ENCODE measurements at places on chromosomes 13 and 19.
A peak's percentile ranks its signal among the peaks of the same experiment; 100 is the strongest.

DNA sequence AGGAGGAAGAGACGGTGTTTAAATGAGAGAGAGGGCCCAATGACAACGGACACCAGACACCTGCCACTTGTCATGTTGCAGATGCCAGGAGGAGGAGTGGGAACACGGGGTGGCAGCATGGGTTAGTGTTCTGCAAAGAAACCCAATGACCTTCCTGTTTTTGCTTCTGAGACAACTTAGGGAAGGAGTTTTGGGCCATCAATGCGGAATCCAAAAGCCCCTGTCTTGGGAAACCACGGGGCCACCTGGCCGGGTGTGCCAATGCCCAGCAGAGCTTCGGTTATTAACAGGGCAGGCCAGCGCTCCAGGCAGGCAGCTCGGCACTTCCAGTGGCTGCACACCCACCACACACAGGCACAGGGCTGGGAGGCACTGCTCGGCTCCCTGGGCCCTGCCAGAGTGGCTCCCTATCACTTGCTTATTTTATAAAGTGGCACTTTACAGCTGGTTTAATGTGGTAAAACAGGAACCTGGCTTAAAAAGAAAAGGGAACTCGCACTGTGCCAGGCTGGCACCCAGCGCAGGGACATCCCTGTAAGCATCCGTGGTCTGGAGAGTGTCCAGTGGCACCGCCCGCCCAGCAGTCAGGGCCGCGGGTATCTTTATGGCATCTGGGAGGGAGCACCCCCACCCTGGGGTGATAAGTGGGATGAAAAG lies 19.1 kb downstream of the ELL start:
- DNase-seq, result no peak

DNA sequence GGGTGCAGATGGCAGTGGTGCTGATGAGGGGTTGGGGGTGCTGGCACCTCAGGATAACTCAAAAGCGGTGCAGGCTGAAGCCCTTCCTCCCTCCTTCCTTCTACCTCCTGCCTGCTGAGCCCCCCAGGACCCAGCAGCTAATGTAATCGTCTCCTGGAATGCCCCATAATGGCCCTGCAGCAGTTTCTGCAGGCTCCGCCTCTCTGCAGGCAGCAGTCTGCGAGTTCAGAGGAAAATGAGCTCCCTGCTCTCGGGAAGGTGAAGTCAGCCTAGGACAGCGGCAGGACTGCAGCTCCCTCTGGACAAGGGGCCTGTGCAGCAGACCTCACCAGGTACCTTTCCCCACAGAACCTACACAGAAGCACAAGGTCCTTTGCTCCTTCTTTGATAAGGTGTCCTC lies 130.9 kb downstream of the ZDHHC20 start:
- DNase-seq, result no peak

- peak; percentile 85 for DNase-seq
Measured at GRCh38 chr13:76980075-76980718, 11.7 kb upstream of the CLN5 start.

DNA sequence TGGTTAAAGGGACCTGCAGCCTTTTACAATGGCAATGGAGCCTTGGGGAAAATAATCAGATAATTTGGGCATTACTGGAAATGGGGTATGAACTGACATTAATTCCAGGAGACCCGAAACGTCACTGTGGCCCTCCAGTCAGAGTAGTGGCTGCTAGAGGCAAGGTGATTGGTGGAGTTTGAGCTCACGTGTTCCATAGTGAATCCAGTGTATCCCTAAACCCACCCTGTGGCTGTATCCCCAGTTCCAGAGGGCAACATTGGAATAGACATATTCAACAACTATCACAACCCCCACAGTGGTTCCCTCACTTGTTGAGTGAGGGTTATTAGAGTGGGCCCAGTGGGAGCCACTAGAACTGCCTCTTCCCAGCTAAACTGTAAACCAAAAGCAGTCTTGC lies 3.3 kb upstream of the LILRA2 start:
- no peak for DNase-seq

GRCh38 chr19:33375837-33376159 lies 2.3 kb downstream of the CEBPG start:
- no peak for DNase-seq

GRCh38 chr13:45398877-45399276 lies 19.3 kb downstream of the SLC25A30 start:
- no peak for DNase-seq

GRCh38 chr19:30273184-30273583 lies 99.0 kb upstream of the ZNF536 start:
- no peak for DNase-seq

DNA sequence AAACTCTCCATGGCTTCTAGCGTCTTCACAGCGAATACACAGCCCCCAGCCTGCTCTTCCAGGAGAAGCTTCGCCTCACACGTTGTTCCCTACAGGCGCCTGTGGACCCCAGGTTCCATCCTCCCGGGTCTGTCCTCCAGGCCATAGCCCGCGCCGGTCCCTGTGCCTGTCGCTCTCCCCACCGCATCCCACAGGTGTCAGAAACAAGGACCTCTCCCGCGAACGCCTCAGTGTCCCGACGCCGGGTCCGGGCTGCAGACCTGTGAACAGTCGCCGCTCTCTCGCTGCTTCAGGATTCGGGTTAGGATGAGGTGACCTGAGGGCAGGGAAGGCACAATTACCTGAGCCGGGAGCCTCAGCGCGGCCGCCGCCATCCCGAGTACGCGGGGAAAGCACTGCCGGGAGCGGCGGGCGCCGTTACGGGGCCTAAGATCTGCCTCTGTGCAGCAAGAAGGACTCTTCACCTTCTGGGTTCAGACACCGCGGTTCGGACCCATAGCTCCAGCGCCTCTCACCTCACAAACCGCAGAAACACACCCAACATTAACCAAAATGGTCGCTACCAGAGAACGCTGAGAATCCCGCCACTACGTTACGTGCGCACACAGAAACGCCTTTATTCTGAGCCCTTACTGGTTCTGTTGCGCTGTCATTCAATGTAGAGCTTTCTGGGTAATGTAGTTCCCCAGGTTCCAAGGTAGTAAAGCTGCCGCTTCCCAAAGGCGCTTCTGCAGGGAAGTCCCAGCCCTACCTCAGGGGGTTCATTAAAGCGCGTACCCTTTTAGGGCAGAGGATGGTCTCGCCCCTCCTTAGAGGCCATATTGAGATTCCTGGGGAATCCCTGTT lies at the start of gene ZNF418:
ZNF418 (minus strand) TSS at position 583 of the 846 bp plus-strand sequence. CDS start 1,580 bp downstream, outside the sequence.
- DNase-seq, result no peak

DNA sequence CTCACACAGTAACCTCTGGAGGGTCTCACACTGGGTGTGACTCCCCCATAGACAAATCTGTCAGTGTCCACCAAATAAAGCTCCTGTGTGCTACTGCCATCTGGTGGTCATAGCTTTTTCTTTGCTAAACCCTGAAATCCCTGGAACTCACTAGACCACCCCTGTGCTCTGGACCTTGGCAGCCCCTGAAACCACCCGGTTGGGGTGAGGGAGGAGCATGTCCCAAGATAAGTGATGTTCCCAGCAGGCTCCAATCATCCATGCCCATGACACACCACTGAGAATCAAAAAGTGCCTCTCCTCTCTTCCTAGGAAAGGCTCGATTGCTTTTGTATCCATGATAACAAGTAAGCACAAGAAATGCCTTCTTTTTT lies 6.5 kb upstream of the HSD17B14 start:
- DNase-seq, result no peak

DNA sequence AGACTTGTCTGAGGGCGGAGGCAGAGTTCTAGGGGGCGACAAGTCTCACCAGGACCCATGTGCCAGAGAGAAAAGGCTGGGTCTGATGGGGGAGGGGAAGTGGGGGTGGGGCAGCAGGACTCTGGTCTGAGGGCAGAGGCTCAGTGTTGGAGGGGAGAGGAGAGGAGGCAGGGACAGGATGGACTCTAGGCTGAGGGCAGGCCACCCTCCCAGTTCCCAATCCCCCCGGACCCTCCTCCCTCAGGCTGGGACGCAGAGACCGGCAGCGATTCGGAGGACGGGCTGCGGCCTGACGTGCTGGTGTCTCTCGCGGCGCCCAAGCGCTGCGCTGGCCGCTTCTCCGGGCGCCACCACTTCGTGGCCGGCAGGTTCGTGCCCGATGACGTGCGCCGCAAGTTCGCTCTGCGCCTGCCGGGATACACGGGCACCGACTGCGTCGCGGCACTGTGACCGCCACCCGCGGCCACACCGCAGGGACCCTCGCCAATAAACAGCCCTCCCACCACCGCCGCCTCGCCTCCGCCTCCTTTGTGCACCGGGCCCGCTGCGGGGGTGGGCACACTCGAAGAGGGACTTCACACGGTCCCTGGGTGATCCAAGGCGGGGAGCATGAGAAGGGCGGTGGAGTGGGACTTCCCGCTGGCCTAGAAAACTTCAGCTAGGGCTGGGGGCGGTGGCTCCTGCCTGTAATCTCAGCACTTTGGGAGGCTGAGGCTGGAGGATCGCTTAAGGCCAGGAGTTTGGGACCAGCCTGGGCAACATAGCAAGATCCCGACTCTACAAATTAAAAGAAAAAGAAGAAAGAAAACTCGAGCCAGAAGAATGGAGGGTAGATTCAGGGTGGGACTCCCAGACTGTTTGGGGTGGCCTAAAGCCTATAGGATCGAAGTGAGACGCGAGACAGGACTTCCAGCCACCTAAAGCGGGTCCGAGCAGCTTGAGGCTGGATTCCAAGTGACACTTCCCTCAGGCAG lies 703 bp upstream of the CILP2 start:
- no peak for DNase-seq

DNA sequence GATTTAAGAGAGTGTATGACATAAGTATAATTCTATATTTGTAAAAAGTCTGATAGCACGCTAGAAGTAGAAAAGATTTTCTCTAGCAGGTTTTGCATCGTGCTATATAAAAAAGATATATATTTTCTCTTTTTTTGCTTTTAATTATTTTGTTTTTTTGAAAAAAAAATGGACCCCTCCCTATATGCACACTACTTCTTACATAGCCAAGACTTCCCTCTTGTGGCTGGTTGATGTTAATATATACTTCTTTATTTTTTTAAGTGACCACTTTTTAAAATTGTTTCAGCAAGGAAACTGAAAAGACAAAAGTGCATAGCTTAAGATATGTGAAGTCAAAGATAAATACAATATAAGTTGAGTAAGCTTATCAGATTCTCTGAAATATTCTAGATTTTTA lies 1202.8 kb downstream of the DIAPH3 start:
- DNase-seq, result no peak

DNA sequence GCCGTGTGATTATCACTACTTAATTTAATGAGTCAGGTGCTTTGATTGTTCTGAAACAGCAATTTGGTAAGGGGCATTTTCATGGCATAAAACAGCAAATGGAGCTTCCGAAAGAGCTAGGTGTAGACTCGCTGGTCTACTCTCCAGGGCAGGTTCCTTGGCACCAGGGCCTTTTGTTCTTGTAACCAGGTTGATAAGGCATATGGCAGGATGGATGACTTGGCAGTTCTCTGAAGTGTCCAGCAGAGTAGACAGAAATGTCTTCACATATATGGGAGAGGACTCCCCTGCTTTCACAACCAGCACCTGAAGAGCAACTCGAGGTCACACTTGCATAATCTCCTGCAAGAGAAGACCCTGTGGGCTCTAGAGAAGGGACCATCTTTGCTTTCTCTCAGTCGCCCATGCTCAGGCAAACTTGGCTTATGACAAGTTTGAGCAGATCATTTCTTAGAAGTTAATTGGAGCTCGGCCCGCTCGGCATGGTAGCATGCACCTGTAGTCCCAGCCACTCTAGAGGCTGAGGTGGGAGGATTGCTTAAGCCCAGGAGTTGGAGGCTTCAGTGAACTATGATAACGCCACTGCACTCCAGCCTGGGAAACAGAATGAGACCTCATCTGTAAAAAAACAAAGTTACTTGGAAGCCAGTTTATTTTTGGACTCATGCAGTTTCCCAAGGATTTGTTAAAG lies 23.3 kb upstream of the WASF3 start:
- no peak for DNase-seq

GRCh38 chr19:9966448-9966847 lies 30.1 kb upstream of the OLFM2 start:
- DNase-seq, result no peak

GRCh38 chr19:14487370-14488125 lies 8.4 kb downstream of the GIPC1 start:
- DNase-seq, result no peak

GRCh38 chr13:50679321-50679720 lies 164.2 kb downstream of the DLEU7 start:
- DNase-seq, result no peak

DNA sequence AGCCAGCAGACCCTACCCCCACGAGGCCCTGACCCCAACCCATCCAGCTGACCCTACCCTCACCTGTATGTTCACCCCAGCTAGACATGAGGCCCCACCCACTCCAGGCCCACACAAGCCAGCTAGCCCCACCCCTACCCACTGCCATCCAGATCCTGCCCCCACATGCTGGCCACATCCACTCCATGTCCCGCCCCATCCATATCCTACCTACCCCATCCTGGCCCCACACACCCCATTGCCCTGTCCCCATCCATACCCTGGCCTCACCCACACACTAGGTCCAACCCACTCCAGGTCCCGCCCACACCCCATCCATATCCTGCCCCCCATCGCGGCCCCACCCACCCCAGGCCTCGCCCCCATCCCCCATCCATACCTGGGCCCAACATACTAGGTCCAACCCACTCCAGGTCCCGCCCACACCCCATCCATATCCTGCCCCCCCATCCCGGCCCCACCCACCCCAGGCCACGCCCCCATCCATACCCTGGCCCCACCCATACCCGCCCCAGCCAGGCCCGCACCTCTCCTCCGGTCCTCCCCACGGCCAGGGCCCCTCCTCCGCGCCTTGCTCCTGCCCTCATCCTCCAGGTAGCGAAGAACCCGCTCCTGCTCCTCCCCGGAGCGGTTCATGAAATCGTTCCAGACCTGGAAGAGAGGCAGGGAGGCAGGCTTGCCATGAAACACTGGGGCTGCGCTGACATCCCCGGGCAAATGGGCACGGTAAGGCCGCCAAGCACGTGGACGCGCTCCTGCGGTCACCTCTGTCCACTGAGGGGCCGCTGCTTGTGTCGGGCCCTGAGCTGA lies 7.2 kb downstream of the RNU6-9 start:
- DNase-seq, result no peak

DNA sequence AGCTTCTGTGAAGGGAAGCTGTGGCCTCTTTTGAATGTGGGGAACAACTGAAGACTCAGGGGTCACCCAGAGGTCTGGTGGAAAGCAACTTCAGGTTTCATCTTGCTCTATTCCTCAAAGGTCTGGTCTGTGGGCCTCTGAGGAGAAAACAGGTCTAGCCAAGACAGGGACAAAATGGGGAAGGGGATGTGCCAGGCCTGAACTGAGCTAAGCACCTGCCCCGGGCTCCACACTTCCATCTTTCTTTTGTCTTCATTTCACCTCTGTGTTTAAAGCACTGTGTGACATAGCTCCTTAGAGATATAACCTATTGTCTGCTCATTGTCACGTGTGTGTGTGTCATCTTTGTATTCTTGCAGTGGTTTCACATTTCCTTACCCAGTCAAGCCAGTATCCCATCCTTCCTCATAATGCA lies 19.9 kb upstream of the GDF15 start:
- DNase-seq, result no peak

GRCh38 chr19:5987077-5987818 lies 9.3 kb upstream of the RANBP3 start:
- DNase-seq, result peak; percentile 84

DNA sequence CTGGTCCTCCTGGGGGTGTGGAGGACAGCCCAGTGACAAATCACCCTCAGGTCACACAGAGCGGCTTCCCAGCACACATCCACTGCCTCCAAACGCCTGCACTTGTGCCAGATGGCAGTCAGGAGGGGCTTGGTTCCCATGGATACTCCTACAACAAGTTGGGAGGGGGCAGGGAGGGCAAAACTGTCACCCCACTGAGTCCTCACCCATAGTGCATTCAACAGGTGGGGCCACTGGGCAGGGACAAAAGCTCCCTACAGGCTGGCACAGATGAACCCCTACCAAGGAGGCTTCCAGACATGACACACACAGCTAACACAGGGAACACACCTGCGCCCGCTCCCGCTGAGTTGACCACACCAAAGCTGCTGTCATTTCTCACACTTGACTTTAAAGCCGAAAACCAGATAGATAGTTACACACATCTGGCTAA lies 120.5 kb downstream of the STK24 start:
- no peak for DNase-seq
